Stimulated activated CD4-positive, alpha-beta T cell treated with anti-CD3 and anti-CD28 coated beads, Interleukin-4, amount 100 ng/mL, for 1 hour (primary cell): ENCODE measurements at places on chromosomes 1 and 21.

DNA sequence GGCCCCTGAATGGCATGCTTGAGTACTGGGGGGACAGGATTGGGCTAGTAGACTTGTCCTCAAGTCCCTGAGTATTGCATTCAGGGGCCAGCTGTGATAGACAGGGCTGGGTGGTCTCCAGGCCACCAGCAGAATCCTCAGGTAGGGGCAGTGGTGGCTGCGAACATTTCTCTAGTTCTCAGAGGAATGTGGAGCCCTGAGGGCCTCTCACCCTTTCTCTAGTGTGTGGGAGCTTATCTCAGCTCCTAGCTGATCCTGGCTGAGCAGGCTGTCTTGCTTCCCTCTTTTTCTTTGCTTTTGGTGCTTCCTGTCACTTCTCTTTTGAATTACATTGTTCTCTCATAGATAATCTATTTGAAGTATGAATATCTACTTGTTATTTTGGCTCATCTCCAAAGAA, 30.0 kb upstream of the PM20D1 start:
- no peak for DNase-seq

DNA sequence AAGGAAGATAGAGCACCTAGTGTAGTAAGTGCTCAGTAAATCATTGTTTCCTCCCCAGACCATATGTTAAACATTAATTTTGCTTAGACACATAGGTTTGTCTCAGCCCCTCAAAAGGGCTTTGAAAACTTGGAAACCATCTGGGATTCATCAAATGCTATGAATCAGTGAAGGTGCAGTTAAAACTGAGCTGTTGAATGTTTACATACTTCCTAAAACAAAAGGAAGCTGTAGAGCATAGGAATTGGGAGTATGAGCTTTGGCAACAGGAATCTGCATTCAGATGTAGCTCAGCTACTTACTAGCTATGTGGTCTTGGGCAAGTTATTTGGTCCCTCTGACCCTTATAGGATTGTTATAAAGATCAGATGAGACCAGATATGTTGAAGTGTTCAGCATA, 18.7 kb upstream of the PODN start:
- no peak for DNase-seq

- no peak for DNase-seq
Measured at GRCh38 chr1:59687081-59687480, 127.7 kb upstream of the HOOK1 start.

DNA sequence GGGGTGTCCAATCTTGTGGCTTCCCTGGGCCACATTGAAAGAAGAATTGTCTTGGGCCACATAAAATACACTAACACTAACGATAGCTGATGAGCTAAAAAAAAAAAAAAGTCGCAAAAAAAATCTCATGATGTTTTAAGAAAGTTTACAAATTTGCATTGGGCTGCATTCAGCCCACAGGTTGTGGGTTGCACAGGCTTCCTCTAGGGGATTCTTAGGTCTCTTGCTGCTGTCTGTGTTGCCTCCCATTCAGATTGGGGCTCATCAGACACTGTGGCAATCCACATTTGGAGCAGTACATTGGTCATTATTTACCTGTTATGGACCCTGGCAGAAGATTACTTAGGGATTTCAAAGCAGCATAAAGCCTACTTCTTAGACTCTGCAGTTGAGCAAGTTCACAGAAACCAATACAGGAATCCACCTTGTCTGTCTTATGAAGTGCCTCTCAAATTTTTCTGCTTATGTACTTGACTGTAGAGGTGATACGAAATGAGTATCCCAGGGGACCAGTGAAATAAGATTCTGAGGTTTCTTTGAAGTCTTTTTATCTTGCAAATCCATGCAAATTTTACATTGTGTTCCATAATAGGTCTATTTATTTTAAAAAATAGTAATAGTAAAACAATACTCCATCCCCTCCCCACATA, 205.5 kb downstream of the RPS6KC1 start:
- no peak for DNase-seq
